Suppressor macrophage treated with lipopolysaccharide for 1 hour (primary cell): ENCODE measurements at places on chromosomes 4 and X.

DNA sequence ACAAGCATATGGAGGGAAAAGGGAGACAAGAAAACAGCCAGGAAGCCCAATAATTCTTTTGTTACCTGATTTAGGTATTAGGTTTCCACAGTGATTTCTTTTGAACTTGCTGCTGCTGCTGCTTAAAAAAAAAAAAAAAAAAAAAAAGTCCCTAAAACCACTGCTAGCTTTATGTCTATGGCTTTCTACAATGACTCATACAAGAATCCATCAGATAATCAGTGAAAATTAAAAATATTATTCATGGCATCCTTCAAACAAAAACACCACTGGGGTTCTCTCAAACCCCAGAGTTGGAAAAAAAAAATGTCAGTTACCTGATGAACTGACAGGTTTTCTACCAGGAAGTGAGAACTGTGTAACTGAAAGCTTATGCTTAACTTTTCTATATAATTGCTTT, 14.3 kb downstream of the EPHA5 start:
- no peak for DNase-seq

GRCh38 chr4:87056881-87057280, 122.1 kb downstream of the AFF1 start:
- no peak for DNase-seq

DNA sequence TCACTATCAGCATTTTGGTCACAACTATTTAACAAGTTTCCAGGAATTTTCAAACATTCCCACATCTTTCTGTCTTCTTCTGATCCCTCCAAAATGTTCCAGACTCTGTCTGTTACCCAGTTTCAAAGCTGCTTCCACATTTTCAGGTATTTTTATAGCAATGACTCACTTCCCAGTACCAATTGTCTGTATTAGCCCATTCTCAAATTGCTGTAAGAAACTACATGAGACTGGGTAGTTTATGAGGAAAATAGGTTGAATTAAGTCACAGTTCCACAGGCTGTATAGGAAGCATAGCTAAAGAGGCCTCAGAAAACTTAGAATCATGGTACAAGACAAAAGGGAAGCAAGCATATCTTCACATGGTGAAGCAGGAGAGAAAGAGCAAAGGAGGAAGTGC, 475.0 kb upstream of the PCDH7 start:
- DNase-seq, result no peak

DNA sequence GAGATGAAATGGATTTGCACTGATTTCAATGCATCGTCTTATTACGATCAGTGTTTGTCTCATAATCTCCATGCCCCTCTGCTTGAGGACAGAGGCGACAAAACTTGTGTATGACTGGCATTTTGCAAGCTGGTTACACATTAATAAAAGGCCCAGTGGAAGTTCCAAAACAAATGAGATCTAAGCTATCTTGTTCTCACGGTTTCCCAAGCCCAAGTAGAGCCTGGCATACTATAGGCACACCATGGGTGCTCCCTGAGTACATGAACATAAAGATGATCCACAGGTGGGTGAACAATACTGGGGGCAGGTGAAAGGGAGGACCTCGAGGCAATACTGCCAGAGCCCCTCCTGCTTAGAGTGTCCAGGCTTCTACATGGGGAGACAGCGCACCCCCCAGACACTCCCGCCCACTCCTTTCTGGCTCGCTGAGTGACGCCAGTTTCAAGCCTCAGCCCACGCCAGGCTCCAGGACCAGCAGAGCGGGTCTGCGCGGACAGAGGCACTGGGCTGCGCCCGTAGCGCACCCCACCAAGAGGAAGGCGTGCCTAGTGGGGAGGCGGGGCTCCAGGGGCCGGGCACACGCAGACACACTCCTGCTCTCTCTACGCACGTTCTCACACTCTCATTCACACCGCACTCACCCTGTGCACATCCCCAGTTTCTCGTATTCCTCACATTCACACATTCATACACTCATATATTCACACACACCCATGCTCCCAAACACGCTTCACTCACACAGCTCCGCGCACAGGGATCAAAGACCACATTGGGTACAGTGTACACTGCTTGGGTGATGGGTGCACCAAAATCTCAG, 8.9 kb upstream of the GSX2 start:
- DNase-seq, result no peak

- DNase-seq, result no peak
Observed at GRCh38 chr4:78510108-78510507, 41.5 kb upstream of the ANXA3 start.

DNA sequence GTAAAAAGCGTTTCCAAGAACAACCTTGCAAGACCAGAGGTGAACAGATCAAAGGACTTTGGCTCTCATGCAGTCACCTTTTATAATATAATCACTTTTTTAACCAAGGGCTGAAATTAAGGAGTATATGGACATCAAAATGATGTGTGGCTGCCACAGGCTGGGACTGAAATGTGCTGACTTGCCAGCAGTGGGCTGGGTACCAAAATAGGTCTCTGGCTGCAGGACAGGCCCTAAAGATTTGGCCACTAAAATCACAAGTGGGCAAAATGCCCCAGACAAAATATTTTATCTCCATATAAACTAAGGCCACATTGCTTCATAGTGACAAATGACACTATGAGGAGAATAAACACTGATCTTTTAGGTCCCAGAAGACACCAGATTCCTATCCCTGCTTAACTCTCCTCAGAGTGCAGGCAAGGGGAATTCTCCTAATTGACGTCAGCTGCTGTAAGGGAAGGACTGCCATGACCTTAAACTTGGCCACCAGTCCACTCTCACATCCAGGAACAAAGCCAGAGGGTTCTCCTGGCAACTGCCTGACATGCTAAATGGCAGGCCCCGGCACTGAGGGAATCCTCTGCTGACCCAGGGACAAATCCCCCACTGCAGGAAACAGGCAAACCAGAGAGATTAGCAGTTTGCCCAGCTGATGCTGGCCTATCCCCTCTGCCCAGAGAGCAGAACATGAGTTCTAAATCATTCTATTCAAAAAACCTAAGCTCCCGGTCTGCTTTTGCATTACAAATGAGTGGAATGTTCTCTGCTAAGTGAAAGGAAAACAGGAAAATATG, 155.8 kb downstream of the PPP3CA start:
- DNase-seq, result no peak

DNA sequence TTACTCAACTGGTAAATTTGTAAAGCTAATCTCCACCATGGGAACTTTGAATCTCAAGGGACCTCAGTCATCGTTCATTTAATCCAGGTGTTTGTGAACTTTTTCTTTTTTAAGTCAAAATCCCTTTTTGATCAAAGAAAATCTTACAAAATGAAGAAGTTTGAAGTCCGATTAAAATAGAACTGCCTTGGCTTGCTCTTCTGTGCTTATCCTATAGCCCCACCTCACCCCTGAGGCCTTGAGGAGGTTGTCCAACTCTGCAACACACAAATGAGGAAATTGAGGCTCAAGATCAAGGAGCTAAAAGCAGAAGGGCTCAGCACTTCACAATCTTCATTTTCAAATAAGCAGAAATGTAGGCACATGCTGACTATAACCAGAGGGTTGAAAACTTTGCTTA, 240.3 kb upstream of the SFRP2 start:
- DNase-seq, result no peak

DNA sequence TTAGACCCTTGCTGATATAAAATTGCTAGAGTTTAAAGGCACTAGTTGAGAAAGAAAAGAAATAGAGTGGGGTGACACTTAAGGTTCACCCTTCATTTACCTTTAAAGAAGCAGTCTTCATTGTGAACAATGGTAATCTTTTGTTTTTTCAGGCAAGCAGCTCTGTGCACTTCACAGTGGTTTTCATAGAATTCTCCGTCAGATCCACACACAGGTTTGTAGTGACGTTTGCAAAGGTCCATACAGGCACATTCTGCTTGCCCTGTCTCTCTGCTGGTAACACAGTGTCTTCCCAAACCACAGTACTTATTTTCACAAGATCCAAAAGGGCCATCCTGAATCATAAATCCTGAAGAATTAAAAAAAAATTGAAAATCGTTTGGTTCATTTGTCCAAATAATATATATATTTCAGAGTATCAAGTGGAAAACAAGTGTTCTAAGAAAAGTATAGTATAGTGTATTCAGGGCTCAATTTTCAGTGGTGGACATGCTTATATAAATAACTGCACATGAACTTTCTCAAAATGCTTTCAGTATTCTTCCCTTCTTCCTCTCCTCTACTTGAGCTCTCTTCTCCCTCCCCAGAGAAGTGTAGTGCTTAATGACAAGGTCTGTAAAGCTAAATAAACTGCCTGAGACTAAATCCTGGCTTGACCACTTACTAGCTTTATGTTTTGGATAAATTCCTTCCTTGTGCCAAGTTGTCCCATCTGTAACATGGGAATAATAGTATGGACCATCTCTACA, 243.3 kb downstream of the FSTL5 start:
- no peak for DNase-seq

- no peak for DNase-seq
Observed at GRCh38 chrX:107420571-107420970, 28.9 kb upstream of the FRMPD3 start.

GRCh38 chr4:128249787-128250668, 37.6 kb downstream of the PGRMC2 start:
- no peak for DNase-seq

DNA sequence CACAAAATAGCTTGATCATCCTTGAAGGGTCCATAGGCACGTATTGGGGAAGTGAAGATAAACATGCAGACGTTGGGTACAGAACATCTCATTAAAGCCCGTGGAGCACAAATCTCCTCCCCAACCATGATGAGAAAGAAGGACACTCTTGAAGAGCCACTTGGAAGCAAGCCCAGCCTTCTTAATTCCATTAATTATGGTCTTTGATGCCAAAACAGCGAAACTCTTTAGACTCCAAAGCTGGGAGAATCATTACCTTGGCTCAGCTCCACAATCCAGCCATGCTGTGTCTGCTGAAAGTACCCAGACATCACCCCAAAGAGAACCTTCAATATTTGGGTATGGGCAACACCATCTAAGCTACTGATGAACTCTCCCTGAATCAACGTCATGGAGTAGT, 169.0 kb upstream of the MBNL3 start:
- no peak for DNase-seq

DNA sequence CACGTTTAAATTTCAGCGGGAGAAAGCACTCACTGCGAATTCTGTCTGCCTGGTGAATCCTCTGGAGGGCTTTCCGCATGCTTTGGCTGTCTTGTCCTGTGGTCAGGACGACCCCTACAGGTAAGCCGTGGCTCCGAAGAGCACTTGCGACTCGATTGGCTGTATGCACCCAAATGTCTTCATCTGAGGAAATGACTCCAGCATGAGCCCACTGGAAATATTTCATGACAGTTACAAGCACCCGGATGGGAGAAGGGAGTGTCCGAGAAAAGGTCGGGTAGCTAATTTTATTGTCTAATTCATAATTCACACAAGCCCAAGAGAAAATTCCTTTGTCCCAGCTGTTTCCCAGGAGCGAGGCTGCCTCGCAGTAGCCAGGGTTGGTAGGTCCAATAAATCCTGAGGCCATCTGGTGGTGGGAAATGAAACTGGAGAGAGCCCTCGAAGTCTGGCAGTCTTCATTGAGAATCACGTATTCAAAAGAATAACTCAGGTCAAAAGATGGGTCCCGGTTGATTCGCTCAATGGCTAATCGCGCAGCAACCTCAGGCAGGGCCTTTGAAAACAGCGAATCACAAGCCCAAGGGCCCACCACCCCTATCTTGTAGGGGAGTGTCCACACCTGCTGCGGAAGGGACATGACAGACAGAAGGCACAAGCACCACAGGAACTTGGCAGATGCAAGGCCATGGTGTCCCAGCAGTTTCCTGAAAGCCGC, 6.6 kb downstream of the GUCY2F start:
- DNase-seq, result peak; percentile 34

DNA sequence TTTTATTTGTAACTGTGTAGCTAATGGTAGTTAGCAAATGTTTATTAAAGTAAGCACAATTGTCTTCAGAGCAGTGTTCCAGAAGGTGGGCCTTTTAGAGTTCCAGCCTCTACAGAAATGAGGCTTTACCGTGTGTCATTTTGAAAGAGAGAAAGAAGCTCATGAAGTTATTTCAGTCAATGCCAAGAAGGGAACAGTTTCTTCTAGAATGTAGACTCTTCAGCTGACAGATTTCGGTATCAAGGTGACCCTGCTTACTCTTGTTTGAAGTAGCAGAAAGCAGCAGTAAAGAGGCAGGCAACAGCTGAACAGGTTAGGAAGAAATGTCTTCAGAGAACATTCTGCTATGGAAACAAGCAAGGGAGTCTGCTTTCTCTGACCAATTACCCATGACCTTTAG, 93.6 kb downstream of the TASL start:
- no peak for DNase-seq

DNA sequence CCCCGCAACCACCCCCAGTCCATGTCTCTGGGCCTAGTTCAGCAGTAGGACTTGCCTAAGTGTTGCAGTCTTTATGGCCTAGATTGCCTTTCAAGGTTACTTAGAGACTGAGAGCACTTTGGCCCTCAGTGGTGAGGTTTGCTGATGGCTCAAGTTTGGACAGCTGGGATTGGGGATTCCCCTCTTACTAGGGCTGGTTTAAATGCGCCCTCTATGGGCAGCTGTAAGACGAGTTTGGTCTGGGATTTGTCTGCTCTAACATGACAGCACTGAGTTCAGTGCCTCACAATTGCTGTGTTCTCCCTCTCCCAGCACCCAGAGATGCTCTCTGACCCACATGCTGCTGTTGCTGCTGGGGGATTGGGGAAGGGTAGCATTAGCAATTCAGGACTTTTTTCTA, 23.1 kb downstream of the DACH2 start:
- DNase-seq, result peak; percentile 15

DNA sequence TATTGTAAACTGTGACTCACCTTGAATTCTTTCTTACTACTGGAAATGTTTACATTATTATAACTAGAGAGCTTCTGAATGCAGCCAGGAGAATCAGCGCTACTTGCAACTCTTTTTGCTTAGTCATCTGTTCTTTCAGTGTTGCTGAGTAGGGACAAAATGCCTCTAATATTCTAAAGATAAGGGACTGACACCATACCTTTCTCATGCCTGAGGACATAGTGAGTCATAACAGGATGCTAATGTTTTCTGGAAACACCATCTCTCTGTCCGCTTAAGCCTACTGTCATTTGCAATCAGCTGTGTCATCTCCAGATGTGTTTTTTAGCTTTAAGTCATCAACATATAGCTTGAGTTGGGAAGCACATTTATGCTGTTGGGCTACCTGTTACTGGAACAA, 108.3 kb downstream of the QRFPR start:
- no peak for DNase-seq

DNA sequence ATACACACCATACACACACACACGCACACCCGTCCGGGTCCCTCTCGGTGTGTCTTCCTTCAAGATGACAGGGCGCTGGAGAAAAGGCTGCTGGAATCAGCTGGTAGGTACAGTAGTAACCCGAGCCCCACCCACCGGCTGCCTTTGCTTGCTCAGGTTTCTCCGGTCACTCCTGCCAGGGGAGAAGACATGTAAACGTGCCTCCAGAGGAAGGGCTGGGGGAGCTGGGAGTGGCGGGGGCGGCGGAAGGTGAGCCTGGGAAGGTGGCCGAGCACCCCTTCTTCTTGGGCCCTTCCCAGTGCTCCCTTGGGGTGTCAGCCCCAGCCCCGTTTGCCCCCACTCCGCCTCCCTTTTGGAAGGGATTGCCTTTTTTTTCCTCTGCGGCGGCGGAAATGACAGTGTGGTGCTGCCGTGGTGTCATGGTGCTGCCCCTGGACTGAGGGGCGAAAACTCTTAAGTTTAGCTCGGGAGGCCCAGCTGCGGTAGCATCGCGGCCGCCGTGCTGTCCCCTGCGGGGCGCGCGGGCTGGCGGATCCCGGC, at the start of gene MID2:
Gene MID2 (plus strand): TSS at position 169 of the 540 bp plus-strand sequence. CDS start 561 bp downstream, outside the sequence.
- DNase-seq, result no peak
